ENCODE measurements at places on chromosomes 13 and 19. TPM values are rescaled to one million over a fixed set of nuclear protein-coding genes. Genes with fewer than 3 reads are reported as not detected.
A peak's percentile ranks its signal among the peaks of the same experiment; 100 is the strongest.

Gene HSPB6
- total RNA-seq: 0.32 TPM

Gene FCGBP
- 4.6 TPM for total RNA-seq

Gene ZNF441
- total RNA-seq: 2.8 TPM

Gene UPK1A
- not detected for total RNA-seq

Gene KLHL1
- total RNA-seq: not detected

Gene CEACAM21
- 24.7 TPM for total RNA-seq

- DNase-seq: no peak
Measured at GRCh38 chr13:42594481-42595252, 20.7 kb downstream of the TNFSF11 start.

- no peak for DNase-seq
Measured at GRCh38 chr13:20547479-20547908, 19.5 kb upstream of the IFT88 start.

- peak; percentile 52 for DNase-seq
Measured at GRCh38 chr13:52695856-52696255, 43.2 kb downstream of the SUGT1 start.

GRCh38 chr13:77300176-77301037 is 26.5 kb downstream of the MYCBP2 start:
- DNase-seq: no peak

DNA sequence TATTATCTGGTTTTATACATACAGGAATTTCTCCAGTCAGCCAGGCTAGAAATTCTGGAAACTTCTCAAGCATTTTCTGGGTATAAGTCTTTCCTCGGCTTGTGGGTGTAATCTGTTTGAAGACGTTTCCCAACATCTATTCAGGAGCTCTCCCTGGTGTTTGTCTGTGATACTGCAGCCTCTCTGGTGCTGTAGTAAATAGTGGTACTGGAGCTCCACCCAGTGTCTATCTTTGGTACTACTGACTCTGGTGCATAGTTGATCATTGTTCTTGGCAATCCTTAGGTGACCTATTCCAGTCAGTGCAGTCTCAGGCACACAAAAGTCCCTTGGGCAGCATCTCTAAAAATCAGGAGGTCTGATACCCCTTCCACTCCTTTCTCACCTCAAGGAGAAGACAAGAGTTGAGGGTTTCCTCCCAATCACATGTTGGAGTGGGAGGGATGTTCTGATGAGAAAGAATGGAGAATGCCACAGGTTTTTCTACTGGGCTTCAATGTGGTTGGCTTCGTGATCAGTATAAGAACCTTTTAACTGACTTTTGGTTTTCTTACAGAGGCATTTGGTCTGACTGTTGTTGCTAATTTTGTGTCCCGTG is 115.5 kb downstream of the CYSLTR2 start:
- peak; percentile 89 for DNase-seq

DNA sequence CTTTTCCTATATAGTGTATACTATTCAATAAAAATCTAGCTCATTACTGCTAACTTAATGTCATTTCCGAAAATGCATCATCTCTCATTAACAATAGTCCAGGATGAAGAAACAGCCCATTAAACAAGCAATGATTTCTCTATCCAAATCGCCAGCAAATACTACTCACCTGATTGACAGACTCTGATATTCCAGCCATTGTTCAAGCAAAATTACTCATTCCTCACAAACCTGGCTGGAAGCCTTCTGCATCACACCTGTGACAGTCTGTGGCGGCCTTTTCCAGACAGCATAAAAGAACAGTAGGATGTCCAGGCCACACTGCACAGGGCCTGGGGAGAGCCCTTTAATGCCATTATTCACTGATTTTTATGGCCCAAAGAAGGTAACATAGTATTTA is 115.9 kb downstream of the ABCC4 start:
- DNase-seq: no peak

DNA sequence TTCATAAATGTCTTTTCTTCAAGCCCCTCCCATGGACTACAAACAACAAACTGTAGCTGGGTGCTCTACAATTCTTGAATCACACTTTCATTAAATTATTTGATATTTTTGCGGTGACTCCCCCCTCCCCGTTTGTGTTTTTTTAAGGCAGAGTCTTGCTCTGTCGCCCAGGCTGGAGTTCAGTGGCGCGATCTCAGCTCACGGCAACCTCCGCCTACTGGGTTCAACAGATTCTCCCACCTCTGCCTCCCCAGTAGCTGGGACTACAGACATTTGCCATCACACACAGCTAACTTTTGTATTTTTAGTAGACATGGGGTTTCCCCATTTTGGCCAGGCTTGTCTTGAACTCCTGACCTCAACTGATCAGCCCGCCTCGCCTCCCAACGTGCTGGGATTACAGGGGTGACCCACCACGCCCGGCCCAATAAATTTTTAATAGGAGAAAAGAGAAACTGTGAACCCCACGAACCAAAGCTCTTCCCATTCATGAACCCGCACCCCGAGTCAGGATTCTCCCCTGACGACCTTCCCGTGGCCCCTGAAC is 703 bp downstream of the ZNF506 start:
- DNase-seq: no peak

- no peak for DNase-seq
Measured at GRCh38 chr13:67299751-67300150, 69.6 kb upstream of the PCDH9 start.

DNA sequence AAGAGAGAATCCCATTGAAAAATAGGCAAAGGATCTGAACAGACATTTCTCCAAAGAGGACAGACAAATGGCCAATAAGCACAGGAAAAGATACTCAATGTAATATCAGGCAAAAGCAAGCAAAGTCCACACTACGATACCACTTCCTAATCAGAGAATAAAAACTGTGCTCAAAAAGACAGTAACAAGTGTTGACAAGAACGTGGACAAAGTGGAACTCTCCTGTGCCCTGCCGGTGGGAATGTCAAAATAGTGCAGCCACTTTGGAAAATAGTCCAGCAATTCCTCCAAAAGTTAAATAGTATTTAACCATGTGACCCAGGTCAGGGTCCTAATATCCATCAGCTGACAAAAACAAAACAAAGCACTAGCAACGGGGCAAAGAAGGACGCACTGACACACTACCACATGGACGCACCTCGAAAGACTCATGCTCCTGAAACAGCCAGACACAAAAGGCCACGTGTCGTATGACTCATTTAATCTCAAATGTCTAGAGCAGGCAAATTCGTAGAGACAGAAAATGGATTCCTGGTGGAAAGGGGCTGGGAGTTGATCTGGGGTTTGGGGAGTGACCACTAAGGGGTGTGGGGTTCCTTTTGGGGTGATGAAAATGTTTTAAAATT is 5.2 kb downstream of the MIER2 start:
- no peak for DNase-seq

DNA sequence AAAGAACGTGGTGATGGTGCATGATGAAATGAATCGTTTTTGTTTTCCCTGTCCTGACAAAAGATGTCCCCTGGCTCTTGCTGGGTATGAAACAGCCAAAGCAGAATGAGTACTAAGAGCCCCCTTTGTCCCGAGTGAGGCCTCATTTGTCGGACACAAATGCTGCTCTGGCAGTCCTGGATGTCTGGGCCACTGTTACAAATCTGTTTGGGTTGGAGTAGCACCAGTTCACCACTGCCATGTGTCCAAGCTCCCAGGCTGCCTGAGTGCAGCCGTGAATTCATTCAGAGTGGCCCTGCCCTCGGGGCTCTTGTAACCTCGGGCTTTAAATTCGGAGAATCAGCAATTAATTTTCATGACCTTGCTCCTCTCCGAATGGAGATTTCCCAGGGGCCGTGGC is 182.4 kb downstream of the NUFIP1 start:
- DNase-seq: no peak

DNA sequence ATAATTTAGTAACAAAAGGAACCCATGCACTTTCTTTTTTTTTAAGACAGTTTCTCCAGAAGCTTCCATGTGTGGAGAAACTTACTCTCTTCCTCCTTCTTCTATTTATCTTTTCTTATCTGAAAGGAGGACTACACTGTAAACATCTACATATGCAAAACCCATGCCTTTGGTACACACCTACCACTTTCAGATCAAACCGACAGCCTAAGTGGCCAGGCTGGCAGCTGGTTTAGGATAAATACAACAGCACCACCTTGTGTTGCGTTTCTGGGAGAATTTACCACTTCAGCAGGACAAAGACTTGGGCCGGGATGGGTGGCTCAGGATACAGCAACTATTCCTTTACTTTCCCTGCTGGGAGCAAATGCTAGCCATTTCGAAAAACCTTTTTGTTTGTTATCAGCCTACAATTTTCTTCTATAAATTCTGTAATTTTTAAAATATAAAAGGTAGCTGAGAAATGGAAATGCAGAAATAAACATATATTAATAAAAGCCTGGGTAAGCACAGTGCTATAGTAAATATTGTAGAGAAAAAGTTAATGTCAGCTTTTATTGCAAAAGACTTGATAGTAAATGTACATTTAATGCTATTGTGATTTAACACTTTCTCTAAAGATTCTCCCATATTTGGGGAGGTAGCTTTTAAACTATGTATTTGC is 94.0 kb upstream of the RFC3 start:
- DNase-seq: peak; percentile 58

DNA sequence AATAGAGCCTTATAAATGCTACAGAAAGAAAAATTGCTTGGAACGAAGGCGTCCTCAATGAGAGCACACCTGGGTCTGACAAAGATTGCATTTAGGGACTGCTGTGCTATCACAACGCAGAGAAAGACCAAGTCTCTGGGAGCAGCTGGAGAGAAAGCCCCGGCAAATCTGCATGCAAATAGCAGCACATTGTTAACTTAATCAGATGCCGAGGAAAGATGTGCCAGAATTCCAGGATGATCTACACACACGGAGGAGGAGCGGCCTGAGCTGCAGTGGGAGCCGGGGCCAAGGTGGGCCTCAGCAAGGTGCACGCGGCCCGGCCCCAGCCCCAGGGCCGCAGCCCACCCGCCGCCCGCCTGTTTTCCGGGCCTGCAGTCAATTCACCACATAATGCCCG is 1.4 kb downstream of the ZNF536 start:
- DNase-seq: no peak

- no peak for DNase-seq
Measured at GRCh38 chr13:83496501-83496900, 385.8 kb downstream of the SLITRK1 start.

DNA sequence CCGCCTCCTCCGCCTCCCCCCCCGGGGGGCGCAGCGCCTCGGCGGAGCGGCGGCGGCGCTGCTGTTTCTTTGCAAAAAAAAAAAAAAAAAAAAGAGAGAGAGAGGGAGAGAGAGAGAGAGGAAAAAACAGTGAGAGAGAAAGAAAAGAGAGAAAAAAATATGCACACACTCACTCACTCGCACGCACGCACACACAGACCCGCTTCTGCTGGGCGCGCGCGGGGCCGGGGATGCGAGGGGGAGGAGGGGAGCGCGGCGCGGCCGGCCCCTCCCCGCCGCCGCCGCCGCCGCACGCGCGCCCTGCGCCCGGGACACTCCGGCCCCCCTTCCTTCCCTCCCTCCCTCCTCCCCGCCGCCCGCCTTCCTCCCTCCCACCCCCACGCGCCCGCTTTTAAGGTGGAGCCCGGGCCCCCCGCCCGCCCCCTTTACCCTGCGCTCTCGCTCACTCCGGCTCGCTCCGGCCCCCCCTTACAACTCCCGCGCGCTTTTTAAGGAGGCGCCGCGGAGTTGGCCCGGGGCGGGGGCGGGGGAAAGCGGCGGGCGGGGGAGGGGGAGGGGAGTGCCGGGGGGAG is at the start of gene SAMD1:
SAMD1 (minus strand) TSS at position 243 of the 572 bp plus-strand sequence.
- peak; percentile 66 for DNase-seq

GRCh38 chr19:44611812-44612295 is 1.5 kb upstream of the IGSF23 start:
- no peak for DNase-seq

DNA sequence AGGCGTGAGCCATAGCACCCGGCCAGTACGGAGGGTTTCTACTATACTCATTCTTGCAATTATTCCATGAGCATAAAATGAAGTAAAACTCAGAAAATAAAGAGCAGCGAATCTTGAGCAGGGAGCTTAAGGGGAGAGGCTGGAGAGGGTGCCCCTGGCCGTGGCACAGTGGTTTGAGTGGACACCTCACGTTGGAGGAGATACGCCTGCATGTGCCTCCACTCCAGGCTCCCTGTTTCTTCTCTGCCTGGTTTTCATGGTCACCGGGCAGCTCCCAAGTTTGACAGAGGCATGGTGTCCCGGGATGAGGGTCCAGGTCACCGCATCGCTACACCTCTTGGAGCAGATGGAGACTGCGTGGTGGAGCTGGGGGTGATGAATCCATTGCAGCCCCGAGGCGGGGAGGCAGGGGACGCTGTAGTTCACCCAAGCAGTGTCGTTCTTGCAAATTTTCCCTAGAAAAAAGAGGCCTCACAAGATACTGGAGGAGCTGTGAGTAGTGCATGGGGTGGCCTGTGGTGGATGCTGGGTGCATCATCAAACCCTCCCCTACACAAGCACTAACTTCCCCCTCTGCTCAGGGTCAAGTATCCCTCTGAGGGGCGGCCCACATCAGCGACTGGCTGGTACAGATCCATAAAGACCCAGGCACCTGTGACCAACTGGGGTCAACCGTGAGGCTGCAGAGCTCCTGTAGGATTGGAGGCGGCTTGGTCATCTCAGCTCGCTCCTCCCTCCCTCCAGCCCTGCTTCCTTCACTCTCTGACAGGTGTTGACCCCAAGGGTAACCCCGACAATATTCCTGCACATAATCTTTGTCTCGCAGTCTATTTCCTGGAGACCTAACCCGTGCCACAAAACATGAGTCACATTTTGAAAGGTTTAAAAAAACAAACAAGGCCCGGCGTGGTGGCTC is 3.6 kb upstream of the MIER2 start:
- DNase-seq: peak; percentile 51

- DNase-seq: no peak
Measured at GRCh38 chr19:16429066-16429758, 42.6 kb downstream of the EPS15L1 start.

GRCh38 chr13:73733706-73734105 is 400.5 kb downstream of the KLF12 start:
- no peak for DNase-seq

DNA sequence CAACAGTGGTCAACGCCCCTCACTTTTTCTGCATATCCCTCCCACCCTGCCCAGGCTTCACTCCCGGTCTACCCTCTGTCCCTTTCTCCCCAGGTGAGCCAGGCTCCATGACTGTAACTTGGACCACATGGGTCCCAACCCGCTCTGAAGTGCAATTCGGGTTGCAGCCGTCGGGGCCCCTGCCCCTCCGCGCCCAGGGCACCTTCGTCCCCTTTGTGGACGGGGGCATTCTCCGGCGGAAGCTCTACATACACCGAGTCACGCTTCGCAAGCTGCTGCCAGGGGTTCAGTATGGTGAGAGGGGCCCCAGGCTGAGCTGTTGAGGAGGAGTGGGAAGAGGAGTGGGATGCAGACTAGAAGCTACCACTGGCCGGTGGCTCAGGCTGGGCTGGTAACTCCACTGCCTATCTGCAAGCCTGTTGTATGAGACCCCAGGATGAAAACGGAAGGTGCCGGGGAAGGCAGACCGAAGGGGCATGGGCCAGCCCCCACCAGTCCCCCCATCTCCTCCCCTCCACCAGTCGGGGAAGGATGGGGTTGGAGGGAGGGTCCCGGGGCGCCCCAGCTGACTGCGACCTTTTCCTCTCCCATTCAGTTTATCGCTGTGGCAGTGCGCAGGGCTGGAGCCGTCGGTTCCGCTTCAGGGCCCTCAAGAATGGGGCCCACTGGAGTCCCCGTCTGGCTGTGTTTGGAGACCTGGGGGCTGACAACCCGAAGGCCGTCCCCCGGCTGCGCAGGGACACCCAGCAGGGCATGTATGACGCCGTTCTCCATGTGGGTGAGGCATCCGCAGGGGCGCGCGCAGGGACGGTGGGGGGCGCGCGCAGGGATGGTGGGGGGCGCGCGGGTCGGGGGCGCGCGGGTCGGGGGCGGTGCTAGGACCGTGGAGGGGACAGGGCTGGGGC is 14.4 kb downstream of the ACP7 start:
- DNase-seq: no peak
